ENCODE measurements at places on chromosomes 6 and 20.

DNA sequence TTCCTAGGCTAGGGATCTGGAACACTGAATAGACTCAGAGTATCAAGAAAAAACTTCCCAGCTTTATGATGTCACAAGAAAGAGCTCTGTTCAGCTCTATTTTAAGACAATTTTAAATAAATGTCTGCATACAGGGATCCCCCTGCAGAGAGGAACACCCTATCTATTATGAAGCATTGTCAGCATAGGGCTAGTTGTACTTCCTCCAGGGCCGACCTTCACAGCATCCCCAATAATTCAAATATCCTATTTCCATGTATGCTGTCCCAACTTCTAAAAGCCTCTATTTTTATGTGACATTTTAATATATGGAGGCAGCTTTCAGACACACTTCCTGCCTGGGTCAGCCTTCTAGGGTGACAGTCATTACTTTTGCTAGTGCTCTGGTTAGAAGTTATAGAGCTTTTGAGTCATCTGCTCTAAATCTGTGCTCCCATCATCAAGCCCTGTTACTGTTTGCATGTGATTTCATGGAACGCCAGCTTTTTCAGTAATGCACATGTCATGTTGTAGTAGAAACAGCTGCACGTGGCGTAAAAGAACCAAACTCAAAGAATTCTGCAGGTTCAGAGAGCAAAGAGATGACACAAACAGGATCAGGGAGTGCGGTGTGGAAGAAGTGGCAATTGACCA is 189.2 kb downstream of the ADGB start:
- DNase-seq, result peak; percentile 44

DNA sequence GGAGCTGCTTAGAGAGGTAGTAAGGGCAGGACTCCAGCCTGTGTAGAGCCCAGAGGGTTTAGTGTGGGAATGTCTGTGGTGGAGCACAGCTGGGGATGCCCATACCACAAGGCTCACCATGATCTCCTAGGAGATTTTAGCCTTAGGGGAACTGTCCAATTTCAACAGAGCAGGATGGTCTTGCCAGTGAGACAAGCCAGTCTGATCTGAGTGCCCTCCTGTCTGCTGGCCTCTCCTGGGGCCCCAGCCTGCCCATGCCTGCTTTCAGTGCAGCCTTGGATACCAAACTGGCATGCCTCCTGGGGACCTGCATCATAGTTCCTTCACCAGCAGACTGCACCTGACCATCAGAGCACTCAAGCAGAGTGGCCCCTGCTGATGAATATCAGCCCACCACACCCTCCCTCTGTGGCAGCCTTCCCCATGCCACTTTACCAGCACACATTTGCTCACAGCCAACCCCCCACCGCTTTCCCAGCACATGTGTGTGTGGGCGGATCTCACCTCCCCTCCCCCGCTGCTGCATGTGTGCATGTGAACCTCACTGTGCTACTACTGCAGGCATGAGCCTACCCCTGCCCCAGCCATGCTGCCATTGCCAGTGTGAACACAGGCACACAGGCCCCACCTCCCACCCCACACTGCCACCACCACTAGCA is 7.9 kb upstream of the TREM1 start:
- DNase-seq, result no peak

DNA sequence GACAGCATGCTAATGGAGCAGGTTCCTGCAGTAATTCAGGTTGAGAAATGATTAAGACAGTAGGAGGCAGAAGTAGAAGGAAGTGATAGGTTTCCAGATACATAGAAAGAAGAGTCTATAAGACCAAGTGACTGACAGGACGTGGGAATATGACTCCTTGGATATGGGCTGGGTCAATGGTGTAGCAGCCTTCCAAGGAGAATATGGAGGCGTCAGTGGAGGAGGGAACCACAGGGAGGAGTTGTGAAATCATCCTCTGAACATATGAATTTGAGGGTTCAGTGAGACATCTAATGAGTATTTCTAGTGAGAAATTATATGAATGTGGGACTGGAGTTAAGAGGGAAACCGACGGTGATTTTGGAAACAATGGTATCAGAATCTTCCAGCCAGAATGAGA is 43.3 kb downstream of the NUDT3 start:
- no peak for DNase-seq

- DNase-seq, result peak; percentile 61
Measured at GRCh38 chr6:151141685-151142084, 98.1 kb upstream of the AKAP12 start.

DNA sequence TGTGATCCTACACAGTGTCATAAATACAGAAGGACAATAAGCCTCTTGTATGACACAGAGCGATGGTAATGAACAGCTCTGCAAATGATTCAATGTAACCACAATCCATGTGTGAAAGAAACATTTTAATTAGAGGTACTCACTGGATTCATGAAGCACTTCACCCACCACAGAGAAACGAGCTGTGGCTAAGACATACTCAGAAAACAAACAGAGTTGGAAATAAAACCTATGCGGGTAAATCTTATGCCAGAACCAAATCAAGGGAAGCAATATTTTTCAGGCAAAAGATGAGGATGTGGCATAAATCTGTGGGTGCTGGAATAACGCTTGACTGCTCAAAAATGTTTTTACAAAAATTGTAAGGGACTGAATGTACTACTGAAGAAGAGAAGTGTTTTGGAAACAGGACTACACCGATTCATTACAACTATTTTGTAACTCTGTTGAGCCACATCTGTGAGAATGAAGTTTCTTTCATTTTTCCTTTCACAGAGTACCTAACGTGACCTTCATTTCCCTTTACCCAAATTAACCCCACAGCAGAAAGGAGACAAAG is 112.1 kb downstream of the WDR27 start:
- peak; percentile 22 for DNase-seq

- DNase-seq, result no peak
Measured at GRCh38 chr6:41646026-41646795, 7.9 kb downstream of the MDFI start.

GRCh38 chr6:144406796-144407195 is 121.7 kb downstream of the UTRN start:
- no peak for DNase-seq

DNA sequence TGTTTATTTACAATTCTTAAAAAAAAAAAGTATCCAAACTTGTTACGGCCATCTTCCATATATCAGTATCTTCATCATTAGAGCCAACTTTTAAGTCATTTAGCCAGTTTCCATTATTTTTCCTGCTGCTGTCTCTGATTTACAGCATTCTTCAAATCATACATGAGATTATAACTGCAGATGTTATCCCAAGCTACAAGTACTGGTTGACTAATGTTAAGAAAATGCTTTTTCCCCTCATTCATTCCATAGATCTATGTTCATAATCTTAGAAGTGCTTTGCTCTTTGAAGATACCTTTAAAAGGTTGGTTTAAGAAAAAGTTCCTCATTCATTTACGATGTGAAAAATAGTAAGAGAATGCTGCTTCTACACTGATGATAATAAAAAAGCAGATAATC is 158.7 kb downstream of the RNGTT start:
- DNase-seq, result no peak

GRCh38 chr6:83193747-83194566 is 800 bp downstream of the RWDD2A start:
- peak; percentile 59 for DNase-seq

DNA sequence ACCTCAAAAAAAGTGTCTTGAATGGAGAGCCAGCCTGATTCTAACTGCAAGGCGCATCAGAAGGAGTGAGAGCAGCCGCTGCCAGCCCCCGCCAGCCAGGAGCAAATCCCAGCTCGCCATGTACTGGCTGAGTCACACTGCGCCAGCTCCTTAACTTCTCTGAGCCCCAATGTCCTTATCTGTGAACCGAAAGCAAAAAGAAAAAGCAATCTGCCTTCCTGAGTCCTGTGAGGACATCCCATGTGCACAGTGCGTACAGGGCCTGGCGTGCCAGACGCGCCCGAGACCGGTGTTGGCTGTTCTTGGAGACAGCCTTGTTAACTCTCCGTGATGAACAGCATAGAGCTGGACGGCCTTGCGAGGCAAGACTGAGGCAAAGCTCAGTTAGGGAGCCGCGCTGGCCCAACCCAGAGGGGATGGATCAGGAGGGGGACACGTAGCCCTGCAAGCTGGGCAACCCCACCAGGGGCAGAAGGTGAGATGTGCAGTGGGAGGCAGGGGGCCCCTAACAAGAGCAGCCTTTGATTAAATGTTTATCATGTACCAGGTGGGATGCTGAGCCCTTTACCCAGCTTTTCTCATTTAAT is 122.7 kb downstream of the AGPAT4 start:
- no peak for DNase-seq
